Hypothalamus (tissue), 51 donors: ENCODE measurements at places on chromosomes 2 and 18.

DNA sequence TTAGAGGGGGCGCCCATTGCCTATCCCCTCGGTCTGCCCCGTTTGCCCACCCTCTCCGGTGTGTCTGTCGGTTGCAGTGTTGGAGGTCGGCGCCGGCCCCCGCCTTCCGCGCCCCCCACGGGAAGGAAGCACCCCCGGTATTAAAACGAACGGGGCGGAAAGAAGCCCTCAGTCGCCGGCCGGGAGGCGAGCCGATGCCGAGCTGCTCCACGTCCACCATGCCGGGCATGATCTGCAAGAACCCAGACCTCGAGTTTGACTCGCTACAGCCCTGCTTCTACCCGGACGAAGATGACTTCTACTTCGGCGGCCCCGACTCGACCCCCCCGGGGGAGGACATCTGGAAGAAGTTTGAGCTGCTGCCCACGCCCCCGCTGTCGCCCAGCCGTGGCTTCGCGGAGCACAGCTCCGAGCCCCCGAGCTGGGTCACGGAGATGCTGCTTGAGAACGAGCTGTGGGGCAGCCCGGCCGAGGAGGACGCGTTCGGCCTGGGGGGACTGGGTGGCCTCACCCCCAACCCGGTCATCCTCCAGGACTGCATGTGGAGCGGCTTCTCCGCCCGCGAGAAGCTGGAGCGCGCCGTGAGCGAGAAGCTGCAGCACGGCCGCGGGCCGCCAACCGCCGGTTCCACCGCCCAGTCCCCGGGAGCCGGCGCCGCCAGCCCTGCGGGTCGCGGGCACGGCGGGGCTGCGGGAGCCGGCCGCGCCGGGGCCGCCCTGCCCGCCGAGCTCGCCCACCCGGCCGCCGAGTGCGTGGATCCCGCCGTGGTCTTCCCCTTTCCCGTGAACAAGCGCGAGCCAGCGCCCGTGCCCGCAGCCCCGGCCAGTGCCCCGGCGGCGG, 1.7 kb downstream of the MYCN start:
- peak; percentile 53 for DNase-seq

DNA sequence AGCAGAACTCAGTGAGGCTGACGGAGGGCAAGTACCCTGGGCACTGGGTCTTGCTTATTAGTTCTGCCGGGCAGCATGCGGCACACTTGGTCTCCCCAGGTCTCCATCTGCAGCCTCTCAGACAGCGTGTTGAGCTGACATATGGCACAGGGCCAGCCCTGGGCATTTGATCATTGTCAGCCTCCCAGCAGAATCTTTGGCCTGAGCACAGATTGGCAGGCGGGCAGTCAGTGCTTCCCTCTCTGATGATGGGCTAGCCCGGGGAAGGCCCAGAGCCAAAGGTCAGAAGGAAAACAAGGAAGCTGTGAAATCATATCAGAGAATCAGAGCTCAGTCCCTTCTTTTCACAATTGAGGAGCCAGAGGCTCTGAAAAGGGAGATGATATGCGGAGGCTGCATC, 150.1 kb upstream of the LRRTM1 start:
- DNase-seq, result peak; percentile 24

DNA sequence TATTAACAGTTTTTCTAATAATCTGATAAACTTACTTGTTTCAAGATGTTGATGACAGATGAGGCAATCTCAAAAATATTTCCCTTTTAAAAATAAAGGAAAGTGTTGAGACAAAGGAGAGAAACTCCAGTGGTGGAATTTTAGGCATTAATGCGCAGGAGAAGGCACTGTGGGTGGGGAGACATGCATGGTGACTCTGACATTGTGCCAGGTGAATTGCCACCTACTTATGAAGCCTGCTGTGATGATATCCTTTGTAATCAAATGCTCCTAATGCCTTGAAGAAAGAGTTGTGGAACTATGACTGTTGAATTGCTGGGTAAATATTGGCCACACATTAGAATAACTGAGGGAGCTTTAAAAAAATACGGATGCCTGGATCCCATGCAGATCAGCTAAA, 101.4 kb downstream of the PLA2R1 start:
- no peak for DNase-seq

DNA sequence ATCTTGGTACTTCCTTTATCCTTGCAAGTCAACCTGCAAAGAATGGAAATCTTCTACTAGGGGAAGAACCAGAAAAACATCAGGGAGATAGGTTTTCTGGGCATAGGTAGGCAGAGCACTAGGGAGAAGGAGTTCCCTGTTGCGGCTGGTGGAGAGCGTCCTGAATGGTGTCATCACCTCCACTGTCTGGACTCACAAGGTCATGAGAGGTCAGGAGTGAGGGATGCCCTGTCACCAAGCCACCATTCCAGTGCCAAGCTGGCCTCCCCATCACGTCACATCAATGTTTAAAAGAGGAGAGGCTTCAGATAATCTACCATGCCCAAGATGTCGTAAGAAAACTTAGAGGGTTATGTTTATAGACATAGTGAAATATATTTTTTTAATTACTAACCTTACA, 72.1 kb downstream of the BCL2 start:
- no peak for DNase-seq

DNA sequence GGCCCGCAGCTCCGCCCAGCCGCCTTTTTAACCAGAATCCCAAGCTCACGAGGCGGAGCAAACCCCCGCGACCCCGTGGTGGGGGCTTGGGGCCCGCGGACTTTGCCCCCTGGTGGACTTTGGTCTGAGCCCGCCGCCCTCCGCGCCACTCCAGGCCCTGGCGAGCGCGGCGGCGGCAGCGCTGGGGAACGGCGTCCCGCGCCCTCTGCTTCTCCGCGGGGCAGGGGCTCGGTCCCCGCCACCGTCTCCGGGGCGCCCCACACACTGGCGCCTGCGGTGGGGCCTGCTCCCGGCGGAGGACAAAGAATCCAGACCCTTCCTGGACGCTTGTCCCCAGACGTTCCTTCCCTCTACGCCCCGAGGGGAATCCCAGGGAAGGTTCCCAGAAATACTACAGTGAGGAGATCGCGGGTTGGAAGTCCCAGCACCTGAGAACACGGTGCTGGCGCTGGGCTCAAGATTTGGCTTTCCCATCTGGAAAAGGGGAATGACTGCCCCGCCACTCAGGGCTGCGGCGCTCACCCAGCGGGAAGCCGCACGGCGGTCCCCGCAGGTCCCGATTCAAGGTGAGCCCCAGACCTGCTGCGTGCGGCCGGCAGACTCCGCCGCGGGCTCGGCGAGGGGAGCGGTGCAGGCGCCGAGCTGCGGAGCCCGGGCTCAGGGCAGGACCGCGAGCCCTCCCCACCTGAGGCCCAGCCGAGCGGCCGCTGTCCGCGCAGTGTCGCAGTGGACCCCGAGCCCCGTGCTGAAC, at the start of gene HAAO:
Gene HAAO, minus strand, starts transcription at position 1 of the 751 bp plus-strand sequence. CDS start 47 bp downstream, outside the sequence.
- DNase-seq, result no peak

GRCh38 chr2:74091391-74091790, 56.3 kb downstream of the BOLA3 start:
- no peak for DNase-seq

GRCh38 chr2:215771241-215771640, 242.1 kb downstream of the MREG start:
- no peak for DNase-seq

GRCh38 chr2:105789745-105790460, 45.2 kb downstream of the NCK2 start:
- DNase-seq, result no peak
